ENCODE measurements at places on chromosomes 5 and 9.
A peak's percentile ranks its signal among the peaks of the same experiment; 100 is the strongest.

DNA sequence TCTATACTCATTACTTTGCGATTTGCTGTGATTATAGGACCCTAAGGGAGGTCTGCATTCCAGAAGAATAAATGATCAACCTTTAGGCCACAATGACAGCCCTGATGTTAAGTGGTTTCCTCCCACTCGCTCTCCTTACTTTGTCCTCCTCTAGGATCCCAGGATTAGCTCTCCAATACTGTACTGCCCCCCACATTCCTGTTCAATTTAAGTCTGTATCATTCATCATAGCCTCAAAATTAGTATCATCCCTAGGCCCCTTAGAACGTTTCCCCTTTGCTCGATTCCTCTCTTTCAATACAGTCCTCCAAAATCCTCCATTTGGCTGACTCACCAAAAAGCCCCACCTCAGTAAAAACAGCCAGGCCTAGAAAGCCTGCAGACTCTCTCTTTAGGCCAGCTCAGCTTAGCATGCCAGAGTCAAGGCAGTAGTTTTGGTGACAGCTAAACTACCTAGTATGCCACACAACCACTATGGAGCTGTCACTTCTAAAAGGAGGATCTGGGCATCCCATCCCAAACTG is 24.4 kb downstream of the RNF145 start:
- DNase-seq, result no peak

DNA sequence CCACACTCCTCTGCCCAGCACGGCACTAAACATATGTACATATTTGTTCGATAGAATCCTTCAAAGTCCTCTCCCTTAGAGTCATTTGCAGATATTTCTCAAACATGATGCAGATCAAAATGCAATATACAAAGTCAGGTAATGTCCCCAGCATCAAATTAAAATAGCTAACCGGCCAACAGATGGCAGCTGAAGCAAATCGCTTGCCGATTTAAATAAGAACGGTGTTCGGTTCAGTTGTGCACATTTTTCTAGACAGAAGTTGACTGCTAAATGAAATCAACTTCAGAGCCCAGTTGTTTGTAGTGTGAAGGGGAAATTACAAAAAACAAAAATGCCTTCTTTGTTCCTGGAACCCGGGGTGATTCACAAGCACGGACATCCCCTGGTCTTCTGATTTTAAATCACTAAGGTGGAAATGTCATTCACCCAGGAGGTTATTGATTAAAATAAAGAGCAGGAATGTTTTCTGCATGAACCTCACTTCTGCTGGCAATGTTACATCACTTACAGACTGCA is 219.2 kb downstream of the EBF1 start:
- DNase-seq, result no peak

DNA sequence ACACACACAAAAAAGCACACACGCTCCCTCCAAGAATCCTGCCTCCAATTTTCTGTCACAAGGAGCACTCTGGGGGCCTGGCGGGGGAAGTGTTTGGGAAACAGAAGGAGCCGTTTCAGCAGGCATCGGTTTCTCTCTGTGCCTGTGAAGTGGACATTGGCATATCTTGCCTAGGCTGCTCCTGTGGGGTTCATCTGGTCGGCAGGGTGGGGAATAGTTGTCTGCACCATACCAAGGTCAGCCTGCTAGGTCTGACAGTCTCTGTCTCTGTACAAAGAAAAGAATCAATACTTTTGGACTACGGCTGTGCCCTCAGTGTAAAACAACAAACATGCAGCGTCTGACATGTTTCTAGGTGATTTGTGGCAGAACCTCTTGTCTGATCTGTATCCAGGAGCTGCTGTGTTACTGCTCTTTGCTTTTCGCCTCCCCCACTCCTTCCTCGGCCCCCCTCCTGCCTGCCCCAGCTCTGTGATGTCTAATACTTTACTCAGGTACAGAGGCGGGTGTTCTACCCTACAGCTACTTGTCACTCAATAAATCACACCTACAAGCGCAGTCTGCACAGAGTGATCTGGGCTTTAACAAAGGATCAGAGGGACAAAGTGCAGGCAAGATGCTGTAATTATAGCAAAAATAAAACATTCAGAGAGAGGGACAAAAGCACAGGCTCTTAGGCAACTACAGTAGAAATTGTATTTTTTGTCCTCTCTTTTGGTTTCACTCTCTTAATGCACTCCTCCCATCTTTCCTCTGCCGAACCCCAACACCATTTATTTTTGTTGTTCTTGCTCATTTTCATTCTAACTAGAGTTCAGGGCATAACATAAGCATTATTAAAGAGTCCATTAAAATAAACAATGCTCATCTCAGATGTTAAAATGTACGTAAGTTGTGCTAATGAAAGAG is 216.7 kb downstream of the BNC2 start:
- no peak for DNase-seq

DNA sequence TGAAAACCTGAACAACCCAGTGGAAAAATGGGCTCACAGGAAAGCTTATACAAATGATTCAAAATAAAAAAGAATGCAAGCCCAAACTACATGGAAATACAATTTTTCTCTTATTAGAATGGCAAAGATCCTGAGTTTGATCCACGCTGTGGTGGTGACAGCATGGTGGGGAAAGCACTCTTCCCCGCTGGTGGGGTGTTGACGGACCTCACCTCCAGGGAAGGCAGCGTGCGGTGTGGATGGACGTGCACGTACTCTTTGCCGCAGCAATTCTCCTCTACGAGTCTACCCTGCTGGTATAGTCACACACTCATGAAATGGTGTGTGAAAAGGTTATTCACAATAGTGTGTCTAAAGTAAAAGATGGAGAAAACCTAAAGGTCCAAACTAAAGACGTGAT is 5.9 kb upstream of the ZFP62 start:
- DNase-seq, result no peak

DNA sequence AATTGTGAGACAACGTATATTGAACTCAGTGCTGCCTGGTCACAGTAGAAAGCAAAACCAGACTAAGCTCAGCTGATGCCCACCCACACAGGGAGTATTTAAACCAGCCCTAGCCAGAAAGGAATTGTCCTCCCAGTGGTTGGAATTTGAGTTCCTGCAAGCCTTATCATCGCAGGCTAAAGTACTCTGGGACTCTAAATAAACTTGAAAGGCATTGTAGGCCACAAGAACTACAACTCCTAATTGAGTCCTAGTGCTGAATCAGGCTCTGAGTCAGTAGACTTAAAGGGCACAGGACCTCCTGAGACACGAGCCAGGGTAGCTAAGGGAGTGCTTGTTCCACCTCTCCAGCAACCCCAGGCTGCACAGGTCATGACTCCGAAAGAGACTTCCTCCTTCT is 171.4 kb downstream of the MCTP1 start:
- DNase-seq, result no peak

- no peak for DNase-seq
Observed at GRCh38 chr5:116613445-116613844, 38.8 kb upstream of the SEMA6A start.

DNA sequence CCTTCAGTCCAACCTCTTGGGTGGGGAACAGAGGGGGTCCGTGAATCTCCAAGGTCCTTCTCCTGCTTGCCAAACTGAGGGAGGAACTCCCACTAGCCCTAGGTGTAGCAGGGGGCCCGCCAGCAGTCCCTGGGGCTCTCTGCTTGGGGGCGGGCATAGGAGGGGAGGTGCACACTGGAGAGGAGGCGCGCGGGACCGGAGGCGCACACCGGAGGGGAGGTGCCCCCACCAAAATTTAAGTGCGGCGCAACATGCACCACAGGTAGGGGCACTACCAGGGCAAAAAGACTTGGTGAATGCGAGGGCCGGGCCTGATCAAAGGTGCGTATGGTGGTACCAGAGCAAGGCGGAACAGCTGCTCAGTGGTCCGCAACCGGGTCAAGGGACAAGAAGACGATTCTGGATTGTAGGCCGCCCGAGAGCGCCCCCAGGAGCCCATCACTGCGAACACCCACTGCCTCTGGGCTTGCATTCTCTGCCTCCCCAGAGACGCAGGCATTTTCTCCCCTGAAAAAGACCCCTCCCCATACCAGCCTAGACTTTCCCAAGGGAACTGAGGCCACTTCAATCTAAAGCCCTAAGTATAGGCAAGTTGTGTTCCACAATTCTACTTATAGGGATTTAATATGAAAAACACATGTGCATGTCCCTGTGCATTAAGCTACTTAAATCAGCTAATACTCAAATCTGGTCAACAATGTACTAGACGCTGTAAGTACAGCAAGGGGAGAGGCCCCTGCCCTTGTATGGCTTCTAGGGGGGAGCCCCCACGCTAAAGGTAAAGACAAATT is 50.6 kb downstream of the TGFBI start:
- no peak for DNase-seq

DNA sequence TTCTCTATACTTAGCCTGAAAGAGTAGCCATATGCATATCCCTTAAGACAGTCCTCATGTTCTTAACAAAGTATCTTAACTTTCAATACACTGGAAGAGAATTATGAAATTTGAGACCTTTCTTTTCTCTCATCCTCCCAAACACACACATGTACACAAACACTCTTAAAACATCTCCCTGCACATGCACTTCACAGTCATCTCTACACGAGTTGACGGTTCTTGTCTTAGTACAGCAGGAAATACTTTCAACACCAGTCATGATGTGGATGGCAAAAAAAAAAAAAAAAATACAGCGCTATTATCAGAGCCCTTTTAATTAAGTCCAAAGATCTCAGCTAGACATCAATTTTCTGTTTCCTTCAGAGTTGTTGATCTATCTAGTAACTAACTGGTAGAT is 43.6 kb upstream of the PCSK1 start:
- DNase-seq, result no peak

DNA sequence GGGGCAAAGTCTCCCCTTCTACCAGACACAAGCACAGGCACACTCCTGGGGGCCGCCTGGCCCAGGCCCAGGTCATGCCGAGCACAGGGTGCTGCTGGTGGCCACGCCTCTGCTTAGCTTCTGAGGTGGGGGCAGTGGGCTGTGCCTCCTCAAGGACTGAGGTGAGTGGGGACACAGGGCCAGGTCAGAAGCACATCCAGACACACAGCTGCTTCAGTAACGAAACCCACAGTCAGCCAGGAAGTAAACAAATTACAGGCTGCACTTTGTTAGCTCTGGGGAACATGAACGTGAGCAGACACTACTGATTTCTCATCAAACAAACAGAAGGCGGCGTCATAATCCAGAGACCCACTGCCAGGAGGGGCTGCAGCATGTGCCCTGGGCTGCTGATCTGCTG is 192.4 kb downstream of the HSPA4 start:
- peak; percentile 17 for DNase-seq

DNA sequence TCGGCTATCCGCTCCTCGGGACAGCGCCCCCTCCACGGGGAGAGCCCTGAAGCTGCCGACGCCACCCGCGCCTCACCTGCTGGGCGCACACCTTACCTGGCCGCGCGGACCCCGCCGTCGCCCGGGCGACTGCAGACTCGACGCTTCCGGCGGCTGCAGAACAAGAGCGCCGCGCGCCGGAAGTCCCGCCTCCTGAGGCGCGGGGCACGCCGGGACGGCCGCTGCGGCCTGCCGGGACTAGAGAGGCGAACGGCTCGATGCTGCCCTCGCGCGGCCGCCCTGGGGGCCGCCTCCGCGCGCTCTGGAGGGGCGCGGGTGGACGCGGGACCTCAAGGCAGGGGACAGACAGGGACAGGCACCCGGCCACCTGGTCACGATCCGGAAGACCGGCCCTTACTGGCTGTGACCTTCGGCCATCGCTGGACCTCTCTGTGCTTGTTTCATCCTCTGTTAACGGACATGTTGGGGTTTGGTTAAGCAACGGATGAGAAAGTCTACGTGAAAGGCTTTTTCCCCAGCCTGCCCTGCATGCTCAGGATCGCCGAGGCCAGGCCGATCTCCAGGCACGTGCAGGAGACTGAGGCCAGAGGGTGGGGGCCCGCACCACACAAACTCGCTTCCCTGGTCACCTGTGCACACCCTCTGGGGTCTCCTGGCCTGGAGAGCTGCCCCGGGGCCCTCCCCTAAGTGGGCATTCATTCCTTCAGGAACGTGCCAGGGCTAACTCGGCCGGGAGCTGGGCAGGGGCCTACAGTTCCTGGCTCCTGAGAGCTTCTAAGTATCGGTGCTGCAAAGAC is at the start of gene SNAPC4:
TSS of gene SNAPC4 (minus strand) at position 133 of the 797 bp plus-strand sequence. CDS start 1,742 bp downstream, outside the sequence.
- DNase-seq, result peak; percentile 87

- no peak for DNase-seq
Observed at GRCh38 chr5:83400701-83401100, 70.8 kb upstream of the VCAN start.

GRCh38 chr5:106640511-106640910 is 1030.2 kb downstream of the EFNA5 start:
- no peak for DNase-seq

- DNase-seq, result no peak
Observed at GRCh38 chr5:168768172-168768571, 189.0 kb upstream of the PANK3 start.

- no peak for DNase-seq
Observed at GRCh38 chr5:9838916-9839315, 208.8 kb upstream of the TAS2R1 start.

GRCh38 chr5:168916266-168916665 is 337.1 kb upstream of the PANK3 start:
- DNase-seq, result no peak

- no peak for DNase-seq
Observed at GRCh38 chr5:107985144-107985543, 314.4 kb upstream of the EFNA5 start.

GRCh38 chr9:8874482-8874881 is 1074.9 kb upstream of the DMAC1 start:
- DNase-seq, result no peak

GRCh38 chr5:161507591-161507990 is 38.9 kb downstream of the GABRB2 start:
- no peak for DNase-seq

DNA sequence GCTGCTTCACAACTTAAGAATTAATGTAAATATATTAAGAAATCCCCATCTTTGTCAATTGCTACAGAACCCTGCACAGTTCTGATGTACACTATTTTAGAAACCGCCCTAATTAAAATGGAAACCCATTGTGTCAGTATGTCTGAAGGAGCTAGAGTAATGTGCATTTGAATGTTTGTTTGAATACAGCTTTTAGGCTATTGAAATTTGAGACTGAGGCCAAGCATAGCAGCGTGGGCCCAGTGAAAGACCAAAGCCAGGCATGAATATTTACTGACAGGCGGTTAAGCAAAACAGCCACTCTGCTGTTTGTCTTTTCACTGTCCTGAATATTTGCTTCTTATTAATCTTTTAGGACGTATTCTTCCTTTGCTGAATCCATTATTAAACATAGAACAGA is 252.3 kb downstream of the IZUMO3 start:
- no peak for DNase-seq

DNA sequence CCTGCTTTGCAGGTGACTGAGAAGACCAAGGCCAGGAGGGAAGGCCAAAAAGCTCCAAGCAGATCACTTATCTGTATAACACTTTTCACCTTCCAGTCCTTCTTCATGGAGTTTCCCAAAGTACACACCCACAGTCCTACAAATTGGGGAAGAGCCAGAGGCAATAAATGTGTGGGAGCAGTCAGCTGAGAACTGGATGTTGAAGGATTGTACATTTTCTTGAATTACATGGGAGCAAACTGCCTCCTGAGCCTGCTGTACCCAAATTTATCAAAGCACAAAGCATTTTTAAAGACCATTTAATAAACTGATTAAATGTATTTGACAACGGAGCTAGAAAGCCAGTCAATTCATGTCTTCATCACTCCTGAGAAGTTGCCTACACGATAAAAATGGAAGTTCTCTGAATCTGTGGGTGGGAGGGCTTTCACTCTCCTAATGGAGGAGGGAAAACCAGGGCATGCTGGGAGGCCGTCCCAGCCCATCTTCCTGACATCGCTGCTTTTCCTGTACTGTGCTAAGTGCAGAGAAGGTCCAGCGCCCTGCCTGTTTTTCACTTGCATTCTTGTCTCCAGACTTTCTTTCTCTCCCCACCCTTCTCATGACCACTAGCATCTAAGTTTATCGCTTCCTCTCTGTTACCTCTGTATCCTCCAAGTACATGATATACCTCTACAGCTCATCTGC is 79.0 kb downstream of the KCNIP1 start:
- DNase-seq, result no peak
